ENCODE measurements at places on chromosomes 12 and 14.

- DNase-seq, result no peak
These were observed 647.5 kb downstream of the C12orf50 start for GRCh38 chr12:87381742-87382141.

DNA sequence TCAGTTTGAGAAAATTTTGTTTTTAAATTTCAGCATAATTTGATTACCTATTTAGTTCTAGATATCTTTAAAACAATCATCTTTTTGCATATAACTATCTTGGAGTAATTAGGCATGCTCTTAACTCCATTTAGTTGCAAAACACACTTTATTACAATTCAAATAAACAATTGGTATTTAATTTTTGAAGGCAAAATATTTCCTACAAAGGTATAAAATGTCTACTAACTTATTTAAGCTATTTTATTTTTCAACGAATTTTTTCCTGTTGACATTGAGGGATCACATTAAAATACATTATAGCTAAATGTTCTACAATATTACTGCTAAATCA is 8.3 kb downstream of the FOXA1 start:
- no peak for DNase-seq

DNA sequence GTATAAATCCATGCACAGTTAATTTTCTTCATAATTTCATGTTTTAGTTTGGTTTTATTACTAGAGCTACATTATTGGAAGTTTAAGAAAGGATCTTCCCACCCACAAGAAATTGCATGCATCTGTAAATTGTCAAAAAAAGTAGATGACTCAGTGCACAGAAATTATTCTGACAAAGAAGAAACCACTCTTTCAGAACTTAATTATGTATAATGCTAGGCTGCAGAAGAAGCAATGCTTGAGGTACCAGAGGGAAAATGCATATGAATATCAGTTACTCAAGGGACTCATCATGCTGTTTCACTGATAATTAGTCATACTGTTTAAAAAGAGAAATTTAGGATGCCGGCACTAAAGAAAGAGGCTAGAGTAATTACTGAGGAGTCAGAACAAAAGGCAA is 147.0 kb downstream of the SLC16A7 start:
- no peak for DNase-seq

GRCh38 chr12:64400041-64400440 is 4.2 kb upstream of the XPOT start:
- peak; percentile 34 for DNase-seq

GRCh38 chr14:55620981-55621380 is 41.0 kb downstream of the KTN1 start:
- DNase-seq, result no peak

DNA sequence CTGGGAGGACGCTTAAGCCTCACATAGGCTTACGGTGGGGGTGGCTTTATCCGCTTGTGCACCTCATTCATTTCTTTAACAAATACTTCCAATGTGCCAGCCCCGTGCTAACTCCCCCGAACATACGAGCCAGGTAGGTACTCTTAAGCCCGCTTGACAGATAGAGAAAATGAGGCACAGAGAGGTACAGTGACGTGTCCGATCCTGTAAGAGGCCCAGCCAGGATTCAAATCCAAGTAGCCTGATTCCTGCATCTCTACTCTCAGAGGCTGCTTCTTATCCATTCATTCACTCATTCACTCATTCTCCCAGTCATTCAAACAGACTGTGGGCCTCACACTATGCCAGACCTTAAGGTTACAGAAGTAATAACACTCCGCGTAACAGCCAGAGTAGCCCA is 477 bp downstream of the OAS3 start:
- no peak for DNase-seq

- no peak for DNase-seq
These were observed 18.5 kb downstream of the UTP20 start for GRCh38 chr12:101298426-101298825.

- no peak for DNase-seq
These were observed 50.9 kb downstream of the SNAPC1 start for GRCh38 chr14:61813096-61813606.

DNA sequence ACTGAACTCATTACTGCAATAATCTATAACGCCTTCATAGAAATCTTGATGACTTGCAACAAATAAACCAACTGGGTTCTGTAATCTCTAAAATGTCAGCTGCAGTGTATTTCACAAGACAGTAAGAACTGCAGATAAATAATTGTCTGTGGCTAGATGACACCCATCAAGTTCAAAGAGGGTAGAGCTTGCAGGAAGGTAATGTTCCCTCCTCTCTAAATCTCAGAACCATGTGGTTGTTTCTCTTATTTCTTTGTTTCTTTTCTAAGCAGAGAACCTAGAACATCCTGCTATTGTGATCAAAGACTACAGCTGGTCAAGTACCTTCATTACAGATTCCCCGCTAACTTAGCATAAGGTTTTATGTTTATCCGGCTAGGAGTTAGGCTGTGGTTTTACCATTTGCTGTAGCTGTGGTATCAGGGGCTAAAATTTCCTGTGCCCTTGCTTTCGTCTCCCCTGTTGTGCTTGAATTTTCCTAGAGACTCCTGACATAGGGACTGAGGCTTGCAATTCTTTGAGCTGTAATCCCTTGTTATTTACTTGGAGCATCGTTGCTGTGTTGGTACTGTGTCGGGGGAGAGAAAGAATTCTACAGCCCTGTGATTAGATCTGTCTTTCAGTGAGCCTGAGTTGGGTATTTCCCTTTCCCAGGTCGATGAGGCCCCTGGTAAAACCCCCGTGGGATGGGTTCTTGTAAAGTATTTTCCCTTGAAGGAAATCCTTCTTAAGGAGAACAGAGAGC is 253.1 kb upstream of the BTG1 start:
- DNase-seq, result no peak

DNA sequence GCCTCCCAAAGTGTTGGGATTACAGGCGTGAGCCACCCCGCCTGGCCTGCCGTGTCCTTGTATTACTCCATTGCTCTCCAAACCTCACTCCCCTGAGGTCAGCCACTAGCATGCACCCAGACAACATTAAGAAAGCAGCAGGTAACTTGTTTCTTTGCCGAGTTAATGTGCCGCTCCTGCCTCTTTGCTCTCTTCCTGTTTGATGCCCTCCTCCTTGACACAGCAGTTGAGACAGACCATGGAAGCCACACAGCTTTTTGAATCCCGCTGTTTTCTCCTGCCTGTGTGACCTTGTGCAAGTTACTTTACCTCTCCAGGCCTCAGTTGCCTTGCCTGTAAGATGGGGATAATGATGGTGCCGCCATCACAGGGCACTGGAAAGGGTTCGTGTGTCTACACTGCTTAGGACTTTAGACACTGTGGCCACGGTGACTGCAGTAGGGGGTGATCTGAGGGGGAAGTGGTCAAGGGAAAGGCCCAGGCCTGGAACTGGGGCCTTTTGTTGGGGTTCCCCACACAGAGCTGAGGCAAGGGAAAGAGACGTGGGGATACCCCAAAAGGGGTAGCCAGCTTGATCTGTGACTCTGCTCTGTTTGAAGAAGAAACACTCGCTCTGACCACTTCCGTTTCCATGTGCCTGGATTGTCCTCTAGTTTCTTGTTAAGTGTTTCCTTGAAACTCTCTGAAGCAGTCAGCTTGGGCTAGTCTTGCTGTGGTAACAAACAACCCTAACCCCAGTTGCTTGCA is 69.3 kb downstream of the RIN3 start:
- DNase-seq, result no peak

- DNase-seq, result no peak
These were observed 670.0 kb upstream of the NOVA1 start for GRCh38 chr14:27267876-27268275.

GRCh38 chr12:19869413-19869812 is 430.1 kb downstream of the AEBP2 start:
- DNase-seq, result no peak

GRCh38 chr12:87439990-87440827 is 589.0 kb downstream of the C12orf50 start:
- DNase-seq, result no peak

- no peak for DNase-seq
These were observed 2.0 kb downstream of the ZNF219 start for GRCh38 chr14:21096438-21096837.

Measured in anterior cingulate cortex (tissue), 58 donors.